Stimulated activated CD4-positive, alpha-beta T cell treated with anti-CD3 and anti-CD28 coated beads, Interleukin-15, amount 100 ng/mL, for 48 hours (primary cell): ENCODE measurements at places on chromosomes 13 and 19.

DNA sequence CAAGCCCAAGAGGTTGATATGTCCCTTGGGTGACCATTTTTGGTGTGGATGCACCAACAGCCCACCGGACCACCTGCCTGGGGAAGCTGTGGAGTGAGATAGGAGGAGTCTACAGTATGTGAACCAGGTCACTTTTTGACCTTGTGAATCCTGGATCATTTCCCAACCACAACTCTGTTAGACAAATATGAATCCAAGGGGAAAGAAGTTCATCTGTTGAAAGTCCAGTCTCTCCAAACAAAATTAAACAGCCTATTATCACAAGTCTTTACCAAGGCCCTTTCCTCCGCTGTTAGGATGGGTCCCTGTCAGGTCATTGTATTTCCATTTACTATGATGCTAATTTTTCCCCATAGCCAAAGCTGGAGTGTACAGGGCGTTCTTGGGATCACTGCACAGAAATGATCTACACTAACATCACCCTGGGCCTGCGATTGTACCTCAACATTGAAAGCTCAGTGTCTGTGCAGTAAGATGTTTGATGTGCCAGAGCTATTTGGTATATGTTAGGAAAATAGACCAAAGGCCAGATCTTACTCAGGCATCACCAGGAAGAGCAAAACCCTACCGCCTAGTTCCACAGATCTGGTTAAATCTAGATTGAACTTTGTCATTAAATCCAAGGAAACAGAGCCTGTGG lies 117.1 kb downstream of the STARD13 start:
- no peak for DNase-seq

- DNase-seq = no peak
Observed at GRCh38 chr19:4115818-4116385, 8.0 kb downstream of the MAP2K2 start.

DNA sequence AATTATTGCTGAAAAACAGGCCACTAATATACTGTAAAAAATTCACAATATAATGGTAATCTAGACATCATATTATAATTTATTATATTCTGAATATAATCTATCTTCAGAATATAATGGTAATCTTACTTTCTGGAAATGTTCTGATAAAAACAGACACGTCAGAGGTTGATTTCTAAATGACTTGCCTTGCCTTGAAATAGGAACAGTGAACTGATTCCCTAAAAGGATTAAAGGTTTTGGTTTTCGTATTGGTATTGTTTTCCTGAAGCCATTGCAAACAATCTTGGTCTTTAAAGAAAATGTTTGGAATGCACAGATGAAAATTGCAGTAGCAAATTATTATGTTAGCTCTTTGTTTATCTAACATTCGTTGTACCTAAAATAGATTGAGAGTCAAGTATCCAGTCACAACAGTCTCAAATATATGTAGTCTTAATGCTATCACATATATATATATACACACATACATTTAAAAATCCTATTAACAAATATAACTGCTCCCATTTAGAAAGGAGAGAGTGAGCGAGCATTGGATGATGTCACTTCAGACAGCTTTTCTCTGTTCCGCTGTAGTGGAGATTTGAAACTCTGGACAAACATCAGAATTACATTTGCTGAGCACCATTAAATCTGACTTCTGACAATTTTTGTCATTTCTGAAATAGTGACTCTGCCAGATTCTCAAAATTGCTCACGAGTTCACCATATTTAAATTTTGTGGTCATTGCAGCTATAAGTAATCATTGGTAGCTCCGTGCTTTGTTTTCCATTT lies 1.7 kb downstream of the ITM2B start:
- DNase-seq = no peak

DNA sequence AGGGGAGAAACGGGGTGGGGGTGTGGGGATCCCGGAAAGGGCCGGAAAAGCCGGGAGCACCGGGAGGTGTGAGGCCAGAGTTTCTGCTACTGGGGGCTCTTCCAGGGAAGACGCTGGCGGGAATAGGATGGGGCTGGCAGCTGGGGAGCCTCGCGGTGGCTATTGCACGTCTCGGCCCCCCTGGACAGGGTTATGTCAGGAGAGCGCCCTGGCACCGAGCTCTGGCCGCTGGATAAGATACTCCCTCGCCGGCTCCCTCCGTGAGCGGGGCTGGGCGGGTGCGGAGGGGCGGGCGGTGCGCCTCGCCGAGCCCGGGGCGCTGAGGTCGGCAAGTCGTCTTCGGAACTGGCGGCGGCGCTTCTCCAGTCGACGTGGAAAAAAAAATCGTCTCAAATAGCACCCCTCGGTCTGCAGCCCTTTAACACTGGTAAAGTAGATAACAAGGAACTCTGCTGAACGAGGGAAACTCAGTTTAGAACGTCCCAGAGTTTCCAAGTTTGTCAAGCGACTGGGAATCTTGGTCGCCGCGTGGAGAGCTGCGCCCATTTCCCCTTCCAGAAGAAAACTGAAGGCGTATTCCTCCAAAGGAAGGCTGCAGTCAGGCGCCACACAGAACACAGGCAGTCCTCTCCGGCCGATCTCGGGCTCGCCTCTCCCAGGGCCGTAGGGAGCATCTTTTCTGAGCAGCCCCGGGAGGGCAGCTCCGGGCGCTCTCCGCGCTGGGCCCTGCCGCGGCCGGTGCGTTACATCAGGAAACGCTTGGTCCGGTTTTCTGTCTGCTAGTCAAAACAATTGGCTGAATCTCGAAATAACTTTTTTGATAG lies 115.1 kb downstream of the KCNRG start:
- DNase-seq = no peak

- no peak for DNase-seq
Observed at GRCh38 chr19:56748378-56748777, 76.8 kb upstream of the ZNF835 start.

GRCh38 chr13:74641586-74641985 lies 507.4 kb upstream of the KLF12 start:
- DNase-seq = no peak

DNA sequence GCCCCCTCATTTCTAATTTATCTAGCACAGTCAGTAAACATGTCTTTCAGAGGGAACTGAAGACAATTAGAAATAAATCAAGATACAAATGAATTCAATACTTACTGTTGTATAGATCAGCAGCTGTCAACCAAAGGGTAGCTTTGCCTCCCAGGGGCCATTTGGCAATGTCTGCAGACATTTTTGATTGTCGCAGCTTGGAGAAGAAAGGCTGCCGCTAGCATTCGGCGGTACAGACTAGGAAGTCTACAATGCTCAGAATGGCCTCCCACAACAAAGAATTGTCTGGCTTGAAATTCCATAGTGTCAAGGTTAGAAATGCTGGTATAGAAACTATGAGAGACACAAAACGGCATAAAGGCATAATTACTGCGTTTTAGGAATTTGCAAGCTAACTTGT lies 91.6 kb downstream of the RGCC start:
- no peak for DNase-seq

DNA sequence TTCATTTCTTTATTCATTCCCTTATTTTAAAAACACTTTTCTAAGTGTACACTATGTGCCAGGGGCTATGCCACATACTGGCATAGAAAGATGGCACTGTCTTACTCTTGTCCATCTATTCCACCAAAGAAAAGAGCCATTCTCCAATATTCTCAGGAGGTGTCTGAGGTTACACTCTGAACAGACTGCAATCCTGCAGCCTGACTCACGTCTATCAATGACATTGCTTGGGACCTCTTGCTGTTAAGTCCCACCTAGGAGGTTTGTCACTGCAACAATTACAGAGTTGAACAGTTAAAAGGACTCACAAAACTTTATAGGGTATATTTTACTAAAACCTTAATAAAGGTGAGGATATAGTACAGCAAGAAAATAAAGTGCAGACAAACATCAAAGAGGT lies 512.9 kb upstream of the HTR2A start:
- no peak for DNase-seq
